ENCODE measurements at places on chromosomes 12 and 14. TPM values are rescaled to one million over a fixed set of nuclear protein-coding genes. Genes with fewer than 3 reads are reported as not detected.

Gene CLEC1B
- not detected for total RNA-seq

- no peak for DNase-seq
Measured at GRCh38 chr14:100654814-100655740, 67.9 kb upstream of the BEGAIN start.

- DNase-seq = no peak
Measured at GRCh38 chr12:64225626-64226025, 3.5 kb upstream of the KICS2 start.

DNA sequence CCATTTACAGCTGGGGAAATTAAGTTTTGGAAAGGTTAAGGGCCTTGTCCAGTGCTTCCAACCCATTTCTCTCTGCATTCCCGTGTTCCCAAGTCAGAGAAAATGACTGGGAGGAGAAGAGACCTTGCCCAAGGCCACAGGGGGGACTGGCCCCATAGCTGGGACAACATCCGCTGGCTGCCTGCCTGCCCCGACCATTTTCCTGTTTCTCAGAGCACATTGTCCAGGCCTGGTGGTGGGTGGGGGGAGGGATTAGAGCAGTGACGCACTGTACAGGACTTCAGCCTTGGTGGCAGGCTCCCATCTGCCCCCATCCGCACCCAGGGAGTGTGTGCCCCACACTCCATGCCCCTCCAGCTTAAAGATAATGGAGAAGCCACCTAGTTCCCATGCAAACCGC, 27.7 kb downstream of the DIO3 start:
- no peak for DNase-seq

GRCh38 chr12:15853877-15854276, 28.3 kb upstream of the STRAP start:
- no peak for DNase-seq

Measured in posterior vena cava (tissue), 2 donors.